ENCODE measurements at places on chromosomes 1 and 21.

- no peak for DNase-seq
These were observed 10.3 kb downstream of the ITGB2 start for GRCh38 chr21:44910229-44911067.

DNA sequence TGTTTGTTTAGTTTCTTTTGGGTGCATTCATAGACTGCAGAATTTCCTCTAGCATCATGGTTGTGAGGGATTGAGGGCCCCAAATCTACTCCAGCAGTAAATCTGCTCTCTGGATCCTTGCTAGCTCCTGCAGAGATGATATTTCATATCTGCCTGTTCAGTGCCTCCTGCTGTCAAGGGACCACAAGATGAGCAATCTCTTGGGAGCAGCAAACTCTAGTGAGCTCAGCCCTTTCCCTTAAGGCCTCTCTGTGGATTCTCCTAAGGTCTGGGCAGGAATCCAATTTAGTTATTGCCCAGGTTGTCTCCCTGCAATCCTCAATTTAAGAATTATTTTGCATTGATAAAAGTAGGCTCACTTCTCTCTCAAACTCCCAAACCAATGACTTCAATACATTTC, 76.9 kb downstream of the RGS18 start:
- no peak for DNase-seq

DNA sequence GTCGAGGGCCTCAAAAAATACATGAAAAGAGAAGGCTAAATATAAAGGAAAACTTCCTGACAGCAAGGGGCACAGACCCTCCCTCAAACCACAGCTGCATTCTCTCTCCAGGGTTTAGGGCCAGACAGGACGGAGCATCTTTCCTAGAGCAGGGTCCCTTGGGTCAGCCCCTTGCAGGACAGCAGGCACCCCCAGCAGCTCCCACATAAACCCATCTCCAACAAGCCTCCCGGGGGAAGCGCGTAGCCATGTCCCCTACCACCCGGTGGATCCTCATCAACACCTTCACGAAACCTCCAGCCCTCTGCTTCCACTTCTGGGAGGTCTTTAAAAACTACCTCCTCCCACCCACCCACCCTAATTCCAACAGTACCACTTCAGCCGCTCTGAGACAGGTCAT, 59.5 kb downstream of the CD46 start:
- DNase-seq, result no peak

GRCh38 chr1:182877842-182878241, 38.7 kb downstream of the DHX9 start:
- no peak for DNase-seq

DNA sequence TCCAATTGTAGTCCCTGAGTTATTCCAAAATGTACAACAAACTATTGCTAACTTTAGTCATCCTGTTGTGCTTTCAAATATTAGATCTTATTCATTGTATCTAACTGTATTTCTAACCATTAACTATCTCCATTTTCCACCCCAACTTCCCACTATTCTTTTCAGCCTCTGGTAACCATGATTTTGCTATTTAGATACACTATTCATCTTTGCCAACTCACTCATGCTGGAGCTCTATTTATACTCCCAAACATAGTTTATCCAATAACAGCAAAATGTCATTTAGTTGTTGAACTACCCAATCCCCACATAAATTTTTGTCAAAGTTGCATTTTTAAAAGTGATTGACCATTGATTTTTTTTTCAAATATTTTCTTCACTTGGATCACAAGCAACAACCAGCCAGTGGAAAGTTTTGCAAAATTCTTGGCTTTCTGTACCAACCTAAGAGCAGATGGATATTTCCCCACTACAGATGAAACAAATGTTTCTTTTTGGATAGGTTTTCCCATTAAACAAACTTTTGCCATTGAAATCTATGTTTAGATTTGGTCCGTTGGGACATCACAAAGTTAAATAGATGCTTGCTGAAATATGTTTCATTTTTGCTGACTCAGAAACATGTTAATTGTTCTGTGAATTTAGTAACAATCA, 866.0 kb downstream of the LTN1 start:
- DNase-seq, result no peak
